Activated CD8-positive, alpha-beta memory T cell treated with anti-CD3 and anti-CD28 coated beads for 1 hour (primary cell): ENCODE measurements at places on chromosomes 2 and 18.

DNA sequence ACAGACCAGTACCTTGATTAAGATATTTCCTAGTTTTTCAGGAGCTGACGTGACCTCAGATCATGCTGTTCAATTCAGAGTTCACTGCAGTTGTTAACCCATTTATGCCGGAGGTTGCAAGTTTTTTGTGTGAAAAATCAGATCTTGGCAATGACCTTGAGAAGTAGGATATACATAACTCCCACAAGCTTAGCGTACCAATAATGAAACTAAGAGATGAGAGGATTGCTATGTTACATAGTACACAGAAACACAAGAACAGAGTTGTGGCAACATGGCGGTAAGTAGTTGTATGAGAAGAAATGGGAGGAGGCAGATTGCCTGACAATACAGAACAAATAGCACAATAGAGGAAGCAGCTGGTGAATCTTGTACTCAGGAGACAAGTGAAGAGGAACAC, 39.1 kb downstream of the PPIG start:
- no peak for DNase-seq

DNA sequence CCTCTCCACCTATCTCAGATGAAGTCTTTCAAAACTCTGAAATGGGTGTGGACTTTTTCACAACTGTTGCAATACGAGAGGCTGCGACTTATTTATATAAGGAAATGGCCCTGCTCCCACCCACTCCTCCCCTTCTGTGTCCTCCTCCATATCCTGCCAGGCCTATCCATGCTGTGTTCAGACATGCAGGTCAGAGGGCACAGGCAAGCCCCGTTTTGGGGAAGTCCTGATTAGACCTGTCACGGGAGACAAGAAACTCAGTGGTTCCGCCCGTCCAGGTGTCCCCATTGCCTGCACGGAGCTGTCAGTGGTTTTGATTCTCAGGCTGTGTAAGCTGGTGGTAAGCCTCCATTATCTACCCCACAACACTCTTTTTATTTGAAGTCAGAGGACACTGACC, 99.6 kb upstream of the MGAT5 start:
- no peak for DNase-seq

GRCh38 chr2:128344101-128344500, 25.4 kb upstream of the HS6ST1 start:
- no peak for DNase-seq

GRCh38 chr18:69691008-69691760, 256.5 kb downstream of the CD226 start:
- no peak for DNase-seq

GRCh38 chr18:35005963-35006577, 35.1 kb upstream of the MAPRE2 start:
- DNase-seq = no peak

- DNase-seq = no peak
Measured at GRCh38 chr2:134367213-134367612, 113.3 kb downstream of the MGAT5 start.

DNA sequence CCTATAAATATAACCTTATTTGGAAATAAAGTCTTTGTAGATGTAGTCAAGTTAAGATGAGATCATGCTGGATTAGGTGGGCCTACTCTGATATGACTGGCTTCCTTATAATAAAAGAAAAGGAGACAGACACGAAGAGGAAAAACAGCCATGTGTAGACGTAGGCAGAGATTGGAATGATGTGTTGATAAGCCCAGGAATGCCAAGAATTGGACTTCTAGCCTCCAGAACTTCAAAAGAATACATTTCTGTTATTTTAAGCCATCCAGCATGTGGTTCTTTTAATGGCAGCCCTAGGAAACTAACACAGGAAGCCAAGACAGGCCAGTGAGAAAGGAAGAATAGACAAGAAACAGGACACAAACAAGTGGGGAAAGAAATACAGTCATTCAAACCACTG, 68.6 kb downstream of the NYAP2 start:
- no peak for DNase-seq

DNA sequence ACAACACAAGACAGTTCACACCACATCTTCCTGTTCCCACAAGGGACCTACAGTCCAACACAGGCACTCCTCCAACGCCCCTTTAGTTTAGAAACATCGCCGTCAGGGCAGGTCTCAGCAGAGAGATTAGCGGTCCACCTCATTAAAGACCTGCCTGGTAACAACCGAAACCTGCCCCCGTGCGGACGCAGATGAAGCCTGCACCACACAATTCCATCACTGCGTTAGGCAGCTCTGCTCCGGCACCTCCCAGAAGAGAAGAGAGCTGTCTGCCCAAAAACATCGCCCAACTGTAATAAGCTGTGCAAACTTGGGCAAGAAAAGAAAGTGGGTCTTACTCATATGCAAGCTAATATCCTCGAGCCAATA, 32.7 kb downstream of the ZNF516 start:
- no peak for DNase-seq

GRCh38 chr2:96685577-96686459, 43.3 kb downstream of the FER1L5 start:
- DNase-seq = no peak

GRCh38 chr2:45935791-45936622, 284.5 kb downstream of the PRKCE start:
- no peak for DNase-seq

DNA sequence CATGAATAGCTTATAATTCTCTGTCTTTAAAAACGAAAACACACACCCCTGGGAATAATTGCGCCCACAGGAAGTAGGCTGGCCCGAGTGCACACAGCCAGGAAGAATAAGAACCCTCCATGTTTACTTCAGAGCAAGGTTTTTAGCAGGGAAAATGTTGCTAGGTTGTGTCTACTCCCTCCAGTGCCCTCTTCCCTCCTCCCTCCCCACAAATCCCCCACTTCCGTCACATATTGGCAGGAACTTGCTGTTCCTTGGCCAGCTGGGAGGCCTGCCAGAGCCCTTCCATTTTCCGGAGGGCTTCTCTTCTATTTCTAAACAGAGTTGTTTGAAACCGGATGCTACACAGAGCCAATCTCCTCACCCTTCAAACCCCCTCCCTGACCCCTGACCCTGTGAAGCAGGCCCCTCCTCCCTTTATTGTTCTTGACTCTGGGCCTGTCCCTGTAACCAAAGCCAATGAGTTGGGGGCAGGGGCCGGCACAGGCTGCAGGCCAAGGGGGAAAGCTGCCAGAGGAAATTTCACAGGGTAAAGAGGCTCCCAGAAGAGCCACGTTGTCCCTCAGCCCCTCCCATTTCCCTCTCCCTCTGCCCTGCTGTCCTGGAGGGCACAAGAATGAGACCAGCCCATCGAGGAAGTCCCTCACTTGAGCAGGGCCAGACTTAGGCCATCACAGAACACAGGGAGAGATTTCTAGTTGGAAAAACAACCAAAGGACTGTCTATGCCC, 49.8 kb upstream of the LGALSL start:
- no peak for DNase-seq

- DNase-seq = no peak
Measured at GRCh38 chr2:20444993-20445910, 1.6 kb upstream of the RHOB start.

- DNase-seq = no peak
Measured at GRCh38 chr18:49728542-49728941, 84.8 kb downstream of the ACAA2 start.

- no peak for DNase-seq
Measured at GRCh38 chr2:106734165-106734564, 151.8 kb downstream of the ST6GAL2 start.

DNA sequence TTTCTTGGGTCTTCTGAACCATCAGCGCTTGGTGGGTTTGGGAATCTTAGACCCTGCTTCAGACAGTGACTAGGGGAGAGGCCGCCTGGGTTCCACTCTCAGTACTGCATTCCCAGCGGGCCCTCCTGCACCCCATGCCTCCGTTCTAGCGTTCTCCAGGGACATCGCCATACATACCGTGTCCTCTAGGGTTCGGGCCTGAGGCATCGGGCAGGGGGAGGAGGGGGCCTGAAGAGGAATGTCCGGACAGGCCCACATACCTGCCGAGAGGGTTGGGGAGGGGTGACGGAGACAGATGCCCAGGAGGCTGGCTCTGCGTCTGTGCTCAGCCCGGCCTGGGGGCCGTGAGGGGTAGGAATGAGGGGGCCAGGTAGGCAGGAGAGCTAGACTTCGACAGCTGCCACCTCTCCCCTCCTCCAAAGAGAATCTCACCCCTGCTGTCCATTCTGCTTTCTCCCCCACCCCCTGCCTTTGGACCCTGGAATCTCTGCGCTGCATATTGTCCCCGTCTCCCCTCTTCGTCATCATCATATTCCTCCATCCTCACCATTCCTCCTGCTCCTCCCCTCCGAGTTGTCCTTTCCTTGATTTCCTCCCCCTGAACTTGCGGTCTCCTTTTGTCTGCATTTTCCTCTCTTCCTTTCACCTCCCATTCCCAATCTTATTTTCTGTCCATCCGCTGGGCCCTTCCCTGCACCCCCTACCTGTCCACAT, 7.8 kb upstream of the WNT10A start:
- no peak for DNase-seq

- DNase-seq = no peak
Measured at GRCh38 chr2:236956031-236956618, 129.6 kb upstream of the COPS8 start.

GRCh38 chr18:76691800-76692199, 130.6 kb upstream of the ZNF236 start:
- no peak for DNase-seq

DNA sequence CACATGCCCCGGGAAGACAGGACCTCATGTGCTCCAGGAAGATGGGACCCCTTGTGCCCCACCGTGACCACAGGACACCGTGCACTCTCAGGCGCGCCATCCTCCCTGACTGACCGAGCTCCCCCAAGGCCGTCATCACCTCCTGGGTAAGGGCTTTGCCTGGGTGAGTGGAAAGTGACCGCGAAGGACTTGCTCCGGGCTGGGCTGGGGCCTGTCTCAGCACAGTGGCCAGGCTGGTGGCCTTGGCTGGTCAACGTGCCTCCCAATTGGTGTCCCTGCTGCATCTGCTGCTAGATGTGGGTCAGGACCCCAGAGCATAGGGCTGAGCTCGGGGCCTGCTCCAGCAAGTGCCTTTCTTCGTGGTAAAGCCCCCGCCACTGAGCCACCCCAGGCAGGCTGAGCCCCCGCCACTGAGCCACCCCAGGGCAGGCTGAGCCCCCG, 69.7 kb upstream of the CTDP1 start:
- DNase-seq = no peak

DNA sequence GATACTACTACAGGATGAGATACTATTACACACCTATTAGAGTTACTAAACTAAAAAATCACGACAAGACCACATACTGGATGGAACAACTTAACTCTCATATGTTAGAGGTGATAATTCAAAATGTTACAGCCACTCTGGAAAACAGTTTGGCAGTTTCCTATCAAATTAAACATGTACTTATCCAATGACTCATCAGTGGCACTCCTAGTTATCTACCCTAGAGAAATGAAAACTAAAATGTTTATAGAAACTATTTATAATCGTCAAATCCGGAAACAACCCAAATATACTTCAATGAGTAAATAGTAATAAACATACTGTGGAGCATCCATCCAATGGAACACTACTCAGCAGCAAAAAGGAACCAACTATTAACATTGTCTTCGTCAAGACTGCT, 137.0 kb upstream of the RBBP8 start:
- no peak for DNase-seq

DNA sequence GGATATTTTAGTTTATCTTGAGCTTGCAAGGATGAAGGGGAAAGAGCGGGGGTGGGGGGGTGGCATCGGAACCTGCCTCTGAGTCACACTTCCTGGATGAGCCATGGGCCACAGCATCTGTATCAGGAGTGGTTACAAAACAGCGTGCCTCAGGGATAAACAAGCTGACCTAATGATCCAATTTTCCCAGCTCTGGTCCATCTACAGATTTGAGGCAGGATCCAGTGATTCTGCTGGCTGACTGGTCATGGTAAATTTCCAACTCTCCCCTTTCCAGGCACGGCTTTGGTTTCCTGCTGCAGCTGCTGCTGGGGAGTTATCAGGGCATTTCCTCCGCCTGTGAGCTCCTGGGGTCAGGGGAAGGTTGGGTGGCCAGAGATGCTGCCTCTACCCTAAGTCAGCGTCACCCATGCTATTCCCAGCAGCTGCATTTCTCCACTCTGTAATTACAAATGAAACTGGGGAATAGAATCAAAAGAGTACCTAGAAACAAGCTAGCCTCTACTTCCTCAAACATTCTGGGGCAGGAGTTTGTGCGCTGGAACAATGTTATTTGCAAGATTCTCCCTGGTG, 4.7 kb upstream of the HPCAL1 start:
- DNase-seq = peak; percentile 50

GRCh38 chr2:148819019-148819585, 55.9 kb upstream of the KIF5C start:
- no peak for DNase-seq

GRCh38 chr18:79522451-79523205, 126.9 kb downstream of the NFATC1 start:
- DNase-seq = peak; percentile 49

- no peak for DNase-seq
Measured at GRCh38 chr2:31813016-31813415, 197.8 kb downstream of the MEMO1 start.

- DNase-seq = no peak
Measured at GRCh38 chr2:226352941-226353560, 446.6 kb downstream of the IRS1 start.
